ENCODE measurements at places on chromosomes 6 and 20. TPM values are rescaled to one million over a fixed set of nuclear protein-coding genes. Genes with fewer than 3 reads are reported as not detected.

CD93 gene
- 39.8 TPM for total RNA-seq

SYCP2 gene
- total RNA-seq, result 1.7 TPM

CALHM4 gene
- not detected for total RNA-seq

CPXM1 gene
- total RNA-seq, result 1.2 TPM

ZBTB46 gene
- 14.4 TPM for total RNA-seq

C6orf118 gene
- total RNA-seq, result not detected

Measured in right cardiac atrium (tissue), 5 donors.